ENCODE measurements at places on chromosomes 11 and 22.

GRCh38 chr22:22022947-22023534 is 40.5 kb upstream of the TOP3B start:
- DNase-seq = no peak

DNA sequence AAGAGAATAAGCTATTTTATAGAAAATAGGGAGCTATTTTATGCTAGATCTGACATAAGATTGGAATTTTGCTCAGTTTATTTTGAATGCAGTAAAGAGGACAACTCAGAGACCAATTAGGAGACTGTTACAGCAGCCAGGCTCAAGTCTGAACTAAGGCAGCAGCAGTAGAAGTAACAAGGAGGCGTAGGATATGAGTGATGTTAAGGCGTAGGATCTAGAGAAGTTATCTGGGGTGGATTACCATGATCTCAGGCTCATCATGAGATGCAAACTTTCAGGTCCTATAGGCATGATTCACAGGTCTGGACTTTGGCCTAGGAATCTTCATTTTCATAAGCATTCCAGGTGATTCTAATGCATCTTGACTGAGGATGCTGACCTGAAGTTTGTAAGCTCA is 108.9 kb upstream of the BLID start:
- DNase-seq = no peak

DNA sequence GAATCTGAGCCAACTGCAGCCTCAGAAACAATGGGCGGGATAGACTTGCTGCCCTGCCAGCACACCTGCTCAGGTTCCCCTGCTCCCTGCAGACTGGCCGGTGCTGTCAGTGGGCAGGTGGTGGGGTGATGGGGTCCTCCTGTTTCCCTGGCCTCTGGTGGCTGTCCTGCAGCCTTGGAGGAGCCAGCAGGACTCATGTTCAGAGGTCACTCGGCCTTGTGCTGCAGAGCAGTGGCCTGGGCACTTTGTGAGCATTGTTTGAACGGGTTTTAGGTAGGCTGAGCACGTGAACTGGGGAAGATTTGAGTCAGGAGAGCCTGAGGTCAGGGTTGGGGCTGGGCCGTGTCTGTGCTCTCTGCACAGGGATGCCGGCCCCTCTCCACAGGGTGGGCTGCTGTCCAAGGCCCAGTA is 17.6 kb downstream of the PPIL2 start:
- DNase-seq = no peak

- no peak for DNase-seq
Measured at GRCh38 chr11:498297-499181, 8.5 kb downstream of the RNH1 start.

DNA sequence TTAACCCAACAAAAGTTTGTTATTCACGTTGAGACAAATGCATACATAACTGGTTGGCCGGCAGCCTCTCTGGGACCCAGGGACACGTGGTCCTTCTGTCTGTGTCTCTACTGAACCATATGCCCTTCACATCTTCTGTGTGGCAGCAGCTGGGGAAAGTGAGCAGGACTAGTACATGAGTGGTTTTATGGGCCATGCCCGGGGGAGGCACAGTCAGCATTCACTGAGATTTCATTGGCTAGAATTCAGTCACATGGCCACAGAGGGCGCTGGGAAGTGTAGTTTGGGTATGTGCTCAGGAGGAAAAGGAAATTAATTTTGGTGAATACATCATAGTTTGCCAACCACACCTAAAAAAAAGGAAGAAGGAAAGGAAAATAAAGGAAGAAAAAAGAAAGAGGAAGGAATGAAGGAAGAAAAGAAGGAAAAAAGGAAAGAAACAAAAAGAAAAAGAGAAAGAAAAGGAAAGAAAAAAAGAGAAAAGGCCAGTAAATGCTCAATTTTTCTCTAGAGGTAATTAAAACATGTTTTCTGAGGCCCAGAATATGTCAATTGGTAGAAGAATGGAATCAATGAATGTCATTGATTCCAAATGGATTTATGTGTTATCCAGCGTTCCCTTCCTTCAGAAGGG is 55.9 kb upstream of the KIRREL3 start:
- no peak for DNase-seq

- no peak for DNase-seq
Measured at GRCh38 chr11:32297611-32298011, 137.7 kb downstream of the WT1 start.

DNA sequence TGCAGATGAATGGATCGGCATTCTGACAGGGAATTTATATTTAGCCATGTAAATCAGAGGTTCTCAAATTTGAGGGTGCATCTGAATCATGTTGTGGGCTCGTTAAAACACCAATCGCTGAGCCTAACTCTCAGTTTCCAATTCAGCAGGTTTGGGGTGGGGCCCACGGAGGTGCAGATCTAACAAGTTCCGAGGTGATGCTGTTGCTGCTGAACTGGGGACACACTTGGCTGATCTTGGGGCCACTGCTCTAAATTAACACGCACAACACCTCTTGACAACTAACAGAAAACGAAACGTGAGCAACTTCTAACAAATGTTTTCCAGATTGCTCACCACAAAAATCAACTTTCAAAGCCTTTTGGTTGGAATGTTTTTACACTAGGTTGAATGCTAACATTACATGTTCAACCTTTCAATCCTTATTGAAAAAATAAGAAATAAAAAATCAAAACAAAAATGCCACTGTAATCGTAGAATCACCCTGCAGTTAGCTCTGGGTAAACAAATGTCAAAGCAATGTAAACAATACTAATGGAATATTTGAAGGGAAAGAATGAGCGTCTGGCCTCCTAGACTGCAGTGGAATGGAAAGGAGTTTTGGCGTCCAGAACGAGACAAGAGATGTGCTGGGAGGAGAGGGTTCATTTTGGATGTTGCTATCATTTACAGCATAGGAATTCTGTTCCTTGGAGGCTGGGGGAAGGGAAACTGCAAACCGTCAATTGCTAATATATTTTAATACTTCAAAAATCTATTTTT is 68.3 kb upstream of the SLC6A5 start:
- DNase-seq = no peak

DNA sequence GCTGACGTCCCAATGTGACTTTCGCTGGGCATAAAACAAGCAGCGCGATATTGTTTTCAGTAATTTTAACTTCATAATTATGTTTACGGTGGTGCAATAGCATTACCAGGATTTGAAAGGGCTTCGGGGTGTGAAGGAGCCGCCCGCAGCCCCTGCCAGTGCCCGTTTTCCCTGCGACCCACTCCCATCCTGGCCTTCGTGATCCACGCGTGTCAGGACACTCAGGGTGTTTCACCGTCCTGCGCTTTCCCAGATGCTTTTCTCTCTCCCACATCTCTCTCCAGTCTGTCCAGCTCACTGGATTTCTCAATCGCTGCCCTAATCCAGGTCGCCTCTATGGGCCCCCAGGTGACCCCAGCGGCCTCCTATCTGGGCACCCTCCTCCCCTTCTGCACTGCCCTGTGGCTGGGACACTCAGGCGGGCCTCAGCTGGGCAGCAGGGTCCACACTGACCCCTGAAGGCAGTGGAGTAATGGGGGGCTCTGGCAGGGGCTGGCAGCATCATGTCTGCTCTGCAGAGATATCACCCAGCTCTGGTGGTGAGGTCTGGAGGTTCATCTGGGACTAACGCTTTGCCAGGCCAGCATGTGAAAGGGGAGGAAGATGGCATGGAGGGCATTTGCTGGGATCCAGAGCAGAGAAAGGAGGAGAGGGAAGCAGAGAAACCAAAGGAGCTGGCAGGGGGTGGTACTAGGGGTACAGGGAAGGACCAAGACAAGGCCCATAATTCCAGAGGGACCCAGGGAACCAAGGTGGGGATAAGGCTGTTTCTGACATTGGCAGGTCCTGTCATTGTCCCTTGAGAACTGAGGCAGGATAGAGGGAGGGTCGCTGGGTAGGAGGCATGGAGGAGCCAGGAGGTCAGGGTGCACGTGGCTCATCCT is 622.8 kb downstream of the BRD1 start:
- no peak for DNase-seq

DNA sequence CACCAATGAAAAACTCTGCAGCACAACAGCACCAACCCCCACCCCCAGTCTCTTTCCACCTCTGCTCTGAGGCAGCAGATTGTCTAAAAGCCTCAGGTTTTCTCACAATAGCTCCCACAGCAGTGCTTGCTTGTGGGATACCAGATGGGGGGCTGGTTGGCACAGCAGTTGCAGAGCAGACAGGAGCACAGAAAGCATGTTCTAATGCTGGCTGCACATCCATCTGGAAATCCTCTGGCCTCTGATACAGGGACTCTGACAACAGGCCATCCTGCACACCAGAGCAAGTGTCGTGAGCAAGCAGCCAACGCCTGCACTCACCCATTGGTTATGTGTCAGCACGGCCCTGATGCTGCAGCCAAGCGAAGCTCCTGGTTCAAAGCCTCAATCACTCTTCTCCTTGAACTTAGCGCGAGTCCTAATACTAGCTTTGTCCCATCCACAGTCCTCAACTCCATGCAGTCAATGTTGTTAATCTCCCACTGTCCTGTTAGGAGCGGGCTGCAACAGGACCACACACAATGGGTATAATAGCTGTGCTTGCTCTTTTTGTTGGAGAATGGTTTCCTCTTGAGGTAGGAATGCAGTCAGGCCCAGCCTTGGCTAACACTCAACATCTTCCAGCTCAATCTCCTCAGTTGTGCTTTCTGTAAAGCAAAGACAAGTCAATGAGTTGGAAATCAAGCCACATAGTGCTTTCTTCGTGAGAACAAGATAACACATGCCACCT is 30.3 kb downstream of the VSTM5 start:
- no peak for DNase-seq

DNA sequence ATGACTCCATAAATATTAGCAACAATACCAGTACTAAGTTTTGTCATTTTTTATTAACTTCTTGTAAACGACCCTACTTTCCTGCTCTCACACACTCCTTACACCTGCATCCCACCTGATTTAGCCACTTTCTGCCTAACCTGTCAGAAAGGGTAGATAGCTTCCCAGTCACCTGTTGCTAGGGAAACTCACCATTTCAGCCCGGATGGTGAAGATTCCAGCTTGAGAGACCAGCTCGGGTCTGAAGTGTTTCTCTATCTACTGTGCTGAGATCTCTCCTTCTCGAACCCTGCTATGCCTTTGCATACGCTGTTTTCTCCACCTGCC is at the start of gene PARVG:
TSS of gene PARVG (plus strand) at position 220 of the 327 bp plus-strand sequence. CDS start 2,405 bp downstream, outside the sequence.
- peak; percentile 22 for DNase-seq

DNA sequence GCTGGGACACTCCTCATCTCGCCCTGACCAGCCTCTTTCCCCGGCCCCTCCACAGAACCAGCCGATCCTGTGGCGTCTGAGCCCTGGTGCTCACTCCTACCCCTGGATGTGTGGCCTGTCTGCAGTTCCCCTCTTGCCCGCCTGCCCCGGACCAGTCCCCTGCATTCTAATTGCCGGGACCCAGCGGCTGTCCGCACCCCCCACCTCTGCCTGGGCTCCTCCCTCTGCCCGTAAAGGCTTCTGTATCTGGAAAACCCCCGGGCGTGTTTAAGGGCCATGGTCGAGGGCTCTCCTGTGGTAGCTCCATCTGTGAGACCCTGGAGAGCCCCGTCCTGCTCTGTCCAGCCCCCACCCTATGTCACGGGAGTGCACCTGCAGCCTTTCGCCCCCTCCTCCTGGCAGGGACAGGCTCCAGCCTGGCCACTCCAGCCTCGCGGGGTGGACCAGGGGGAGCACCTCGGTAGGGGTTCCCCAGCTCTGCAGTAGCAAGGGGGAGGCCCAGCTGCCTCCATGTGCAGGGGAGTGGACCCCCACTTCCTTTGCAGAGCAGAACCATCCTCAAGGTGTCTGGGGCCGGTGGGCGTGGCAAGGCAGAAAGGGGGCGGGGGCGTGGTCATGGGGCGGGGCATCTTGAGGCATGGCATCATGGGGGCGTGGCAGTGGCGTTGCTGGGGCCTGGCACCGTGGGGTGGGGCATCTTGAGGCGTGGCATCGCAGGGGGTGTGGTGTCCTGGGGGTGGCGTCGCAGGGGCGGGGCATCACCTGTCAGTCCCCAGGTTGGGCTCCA is 430.4 kb downstream of the TBC1D22A start:
- peak; percentile 19 for DNase-seq

DNA sequence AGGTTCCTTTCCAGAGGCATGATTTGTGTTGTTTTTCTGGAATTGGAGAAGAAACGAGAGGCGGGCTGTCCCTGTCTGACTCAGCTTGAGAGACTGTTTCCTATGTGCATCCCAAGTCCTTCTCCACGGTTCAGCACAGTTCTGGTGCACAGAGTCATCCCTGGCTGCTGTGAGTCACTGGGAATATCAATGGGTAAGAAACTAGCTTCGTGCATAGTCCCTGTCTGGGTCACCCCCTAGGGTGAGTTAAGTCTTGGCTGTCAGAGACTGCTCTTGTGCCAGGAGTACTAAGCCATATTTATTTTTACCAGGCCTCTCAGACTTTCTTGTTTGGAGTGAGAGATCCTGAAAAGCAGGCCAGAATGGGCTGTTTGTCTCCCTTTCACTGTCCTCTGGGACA is 2.4 kb upstream of the LRP4 start:
- no peak for DNase-seq

- DNase-seq = no peak
Measured at GRCh38 chr22:50301581-50301991, 5.9 kb downstream of the PLXNB2 start.

Measured in T-helper 2 cell (primary cell).